ENCODE measurements at places on chromosomes 7 and 10.

- no peak for DNase-seq
Measured at GRCh38 chr7:128166603-128167041, 74.5 kb upstream of the LEP start.

GRCh38 chr10:31031205-31031557 is 484 bp downstream of the ZNF438 start:
- DNase-seq, result no peak

- no peak for DNase-seq
Measured at GRCh38 chr10:119348516-119349240, 141.3 kb downstream of the GRK5 start.

- DNase-seq, result no peak
Measured at GRCh38 chr10:97673736-97674525, 13.1 kb downstream of the AVPI1 start.

- no peak for DNase-seq
Measured at GRCh38 chr10:71923138-71923692, 41.0 kb upstream of the CHST3 start.

DNA sequence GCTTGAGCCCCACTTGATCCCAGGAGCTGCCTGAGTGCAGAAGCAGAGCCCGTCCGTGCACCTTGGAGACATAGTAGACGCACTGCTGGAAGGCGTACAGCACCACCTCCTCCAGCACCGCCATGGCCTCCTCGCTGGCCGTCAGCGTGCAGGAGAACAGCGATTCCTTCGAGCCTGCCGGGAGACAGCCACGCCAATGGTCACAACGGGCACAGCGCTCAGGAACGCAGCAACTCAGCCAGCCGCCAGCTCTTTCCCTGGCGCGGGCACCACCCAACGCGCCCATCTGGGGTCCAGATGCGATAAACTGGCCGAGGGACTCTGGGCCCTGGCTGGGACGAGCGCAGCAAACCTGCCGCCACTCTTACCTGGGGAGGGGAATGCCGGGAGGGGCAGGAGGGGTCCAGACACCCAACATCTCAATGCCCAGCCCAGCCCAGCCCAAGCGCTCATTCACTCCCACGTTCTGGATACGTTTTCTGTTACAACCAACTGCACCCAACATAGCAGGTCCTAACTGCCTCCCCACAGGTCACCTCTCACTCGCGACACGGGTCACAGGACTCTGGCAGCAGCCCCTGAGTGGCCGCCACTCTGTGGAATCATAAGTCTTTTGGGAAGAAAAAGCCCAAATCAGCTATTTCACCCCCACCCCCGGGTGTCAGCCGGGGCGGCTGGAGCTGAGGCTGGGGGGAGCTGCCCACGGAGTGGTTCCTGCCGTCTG is 41.9 kb downstream of the AP5Z1 start:
- DNase-seq, result no peak

- no peak for DNase-seq
Measured at GRCh38 chr7:134255814-134256213, 60.9 kb downstream of the SLC35B4 start.

- DNase-seq, result no peak
Measured at GRCh38 chr7:8184221-8184620, 77.7 kb downstream of the ICA1 start.

DNA sequence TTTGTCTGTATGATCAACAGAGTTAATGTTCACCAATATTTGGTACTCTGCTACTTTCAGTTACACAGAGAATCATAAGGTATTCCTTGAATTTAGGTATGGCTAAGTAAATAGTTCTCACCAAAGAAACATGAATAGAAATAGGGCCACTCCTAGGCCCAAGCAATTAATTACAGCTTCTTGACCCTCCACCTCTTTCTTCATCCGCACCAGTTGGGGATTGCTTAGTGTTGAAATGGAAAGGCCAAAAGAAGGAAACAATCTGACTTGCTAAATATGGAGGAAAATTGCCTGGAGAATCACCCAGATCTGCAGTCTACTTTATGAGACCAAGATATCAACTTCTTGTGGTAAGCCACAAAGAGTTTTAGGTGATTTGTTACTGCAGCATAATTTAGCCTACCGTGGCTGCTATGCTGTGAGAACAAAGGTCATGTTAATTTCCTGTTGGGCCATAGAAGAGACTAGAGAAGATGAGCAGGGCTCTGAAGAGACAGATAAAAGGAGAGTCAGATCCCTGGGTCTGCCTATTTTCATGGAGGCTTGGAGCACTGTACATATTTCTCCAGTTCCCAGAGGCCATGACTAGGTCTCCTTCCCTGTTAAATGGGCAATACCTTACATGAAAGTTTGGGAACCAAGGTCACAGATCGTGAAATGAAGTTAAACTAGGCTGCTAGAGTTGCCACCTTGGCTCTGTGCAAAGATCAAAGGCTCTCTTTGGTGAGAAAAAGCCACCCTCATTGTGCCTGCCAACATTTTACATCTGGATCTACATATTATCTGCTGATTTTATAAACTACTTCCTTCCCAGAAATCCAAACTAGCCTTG is 93.3 kb upstream of the GDF10 start:
- DNase-seq, result no peak

DNA sequence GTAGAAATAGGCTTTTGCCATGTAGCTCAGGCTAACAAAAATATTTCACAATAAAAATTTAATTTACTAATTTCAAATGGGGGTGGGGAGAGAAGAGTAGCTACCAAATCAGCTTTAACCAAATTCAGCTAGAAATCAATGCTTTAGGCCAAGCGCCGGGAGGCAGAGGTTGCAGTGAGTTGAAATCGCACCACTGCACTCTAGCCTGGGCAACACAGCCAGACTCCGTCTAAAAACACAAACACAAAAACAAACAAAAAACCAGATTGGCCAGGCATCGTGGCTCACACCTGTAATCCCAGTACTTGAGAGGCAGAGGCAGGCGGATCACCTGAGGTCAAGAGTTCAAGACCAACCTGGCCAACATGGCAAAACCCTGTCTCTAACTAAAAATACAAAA is 9.4 kb downstream of the UBE2H start:
- no peak for DNase-seq

- no peak for DNase-seq
Measured at GRCh38 chr7:43211693-43212092, 99.2 kb downstream of the HECW1 start.

DNA sequence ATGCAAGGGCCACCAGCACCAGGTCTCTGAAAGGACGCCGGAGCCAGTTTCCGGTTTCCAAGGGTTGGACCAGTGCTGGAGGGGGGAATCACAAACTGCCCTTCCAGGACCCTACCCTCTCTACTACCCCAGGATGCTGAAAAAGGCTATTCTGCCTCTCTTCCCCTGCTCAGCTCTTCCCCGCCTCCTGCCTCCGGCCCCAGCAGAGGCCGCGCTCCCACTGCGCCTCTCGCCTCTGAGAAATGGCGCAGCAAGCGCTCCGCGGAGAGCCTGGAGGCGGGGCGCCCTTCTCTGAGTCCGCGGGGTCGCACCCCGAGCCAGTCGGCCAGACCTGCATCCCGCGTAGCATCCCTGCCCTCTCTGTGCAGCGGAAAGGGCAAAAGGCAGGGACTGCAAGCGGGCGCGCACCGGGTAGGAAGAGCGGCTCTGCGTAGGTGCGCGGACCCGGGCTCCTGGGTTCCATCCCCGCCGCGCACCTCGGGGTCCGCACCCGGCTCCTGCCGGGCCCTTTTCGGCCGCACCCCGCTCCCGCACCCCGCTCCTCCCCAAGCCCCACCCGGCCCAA is 476 bp upstream of the RET start:
- DNase-seq, result no peak

- no peak for DNase-seq
Measured at GRCh38 chr10:34697351-34698247, 117.5 kb downstream of the PARD3 start.

DNA sequence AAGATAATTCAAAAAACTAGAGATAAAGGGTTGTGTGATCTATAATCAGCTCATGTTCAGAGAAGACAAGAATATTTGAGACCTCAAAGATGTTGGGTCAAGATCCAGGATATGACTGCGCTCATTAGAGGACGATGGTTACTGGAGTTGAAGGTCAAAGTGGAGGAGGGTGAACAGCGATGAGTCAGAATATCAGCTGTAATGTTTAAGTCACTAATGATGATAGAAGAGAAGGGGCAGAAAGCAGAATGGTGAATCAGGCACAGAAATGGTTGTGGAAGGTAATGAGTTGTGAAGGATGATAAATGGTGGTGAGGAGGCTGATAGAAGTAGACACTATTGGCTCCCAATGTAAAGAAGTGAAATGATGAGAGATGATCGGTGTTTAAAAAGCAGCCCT is 540.3 kb downstream of the INHBA start:
- DNase-seq, result no peak

GRCh38 chr7:17448479-17449423 is 150.3 kb downstream of the AHR start:
- no peak for DNase-seq

DNA sequence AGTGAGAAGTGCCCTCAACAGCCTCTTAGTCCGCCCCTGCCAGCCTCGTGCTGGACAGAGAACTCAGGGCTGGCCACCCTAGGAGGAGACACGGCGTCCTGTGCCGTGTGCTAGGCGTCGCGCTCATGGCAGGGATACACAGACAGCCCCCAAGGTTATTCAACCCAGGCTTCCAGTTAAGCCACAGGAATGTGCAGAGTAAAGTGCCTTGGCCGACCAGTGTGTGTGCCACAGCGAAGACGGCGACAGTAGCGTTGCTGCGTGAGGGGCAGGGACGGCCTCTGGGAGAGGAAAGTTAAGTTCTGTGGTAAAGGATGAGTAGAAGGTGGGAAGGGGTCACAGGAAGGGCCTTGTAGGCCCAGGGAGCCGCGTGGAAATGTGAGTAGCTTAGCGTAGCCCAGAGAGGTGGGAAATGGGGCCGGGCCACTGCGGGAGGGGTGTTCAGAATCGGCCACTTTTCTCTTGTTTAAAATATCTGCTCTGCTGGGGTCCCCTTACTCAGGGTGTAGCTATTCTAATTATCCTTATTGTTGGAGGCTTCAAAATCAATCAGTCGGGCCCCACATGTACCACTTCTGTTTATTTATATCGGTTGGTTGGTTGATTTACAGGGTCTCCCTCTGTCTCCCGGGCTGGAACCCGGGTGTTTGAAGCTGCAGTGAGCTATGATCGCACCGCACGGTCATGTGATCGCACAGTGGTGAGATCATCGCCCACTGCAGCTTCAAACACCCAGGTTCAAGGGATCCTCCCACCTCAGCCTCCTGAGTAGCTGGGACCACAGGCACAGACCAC is 24.5 kb downstream of the TMEM120A start:
- no peak for DNase-seq

DNA sequence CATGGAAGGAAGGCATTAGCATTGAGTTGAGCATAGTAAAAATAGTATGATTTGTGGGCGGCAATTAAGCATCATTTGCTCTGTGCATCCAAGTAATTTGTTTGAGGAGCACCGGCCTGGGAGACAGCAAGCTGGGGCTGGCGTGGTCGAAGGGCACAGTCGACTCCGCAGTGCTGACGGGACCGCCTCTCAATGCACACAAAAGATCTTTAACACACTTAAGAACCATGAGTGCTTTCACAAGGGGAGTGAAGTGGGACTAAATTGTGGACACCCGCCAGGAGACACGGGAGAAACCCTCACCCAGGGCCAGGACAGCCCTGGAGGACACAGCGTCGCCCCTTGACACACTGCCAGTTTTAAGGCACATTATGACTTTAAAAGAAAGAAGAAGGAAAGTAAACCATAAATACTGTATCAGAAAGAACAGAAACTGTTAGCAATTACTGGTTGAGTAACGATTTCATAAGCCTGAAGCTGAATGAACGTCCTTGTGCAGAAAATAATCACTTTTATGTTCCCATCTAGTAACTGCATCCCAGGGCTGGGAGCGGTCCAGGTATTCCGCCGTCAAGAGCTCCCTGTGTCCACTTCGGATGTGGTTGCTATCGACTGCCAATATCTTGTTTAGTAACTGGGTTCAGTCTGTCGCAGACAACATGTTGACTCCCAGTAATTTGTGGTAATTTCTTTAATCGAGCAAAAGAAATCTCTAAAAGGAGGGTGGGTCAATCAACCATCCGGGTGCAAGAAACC is 102.1 kb downstream of the EBF3 start:
- no peak for DNase-seq

DNA sequence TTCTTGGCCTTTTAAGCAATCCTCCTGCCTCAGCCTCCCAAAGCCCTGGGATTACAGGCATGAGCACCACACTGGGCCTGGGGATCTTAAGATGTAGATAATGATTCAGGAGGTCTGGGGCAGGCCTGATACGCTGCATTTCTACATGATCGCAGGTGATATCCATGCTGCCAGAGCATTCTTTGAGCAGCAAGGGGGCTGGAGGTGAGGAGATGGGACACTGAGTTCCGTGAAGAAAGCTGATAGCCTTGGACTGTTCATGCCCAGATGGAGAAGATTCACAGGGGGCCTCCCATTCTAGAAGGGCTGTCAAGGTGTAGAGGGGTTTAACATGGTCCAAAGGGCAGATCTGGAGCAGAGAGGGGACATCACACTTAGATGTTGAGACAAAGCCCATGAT is 480.3 kb downstream of the RPS24 start:
- no peak for DNase-seq

DNA sequence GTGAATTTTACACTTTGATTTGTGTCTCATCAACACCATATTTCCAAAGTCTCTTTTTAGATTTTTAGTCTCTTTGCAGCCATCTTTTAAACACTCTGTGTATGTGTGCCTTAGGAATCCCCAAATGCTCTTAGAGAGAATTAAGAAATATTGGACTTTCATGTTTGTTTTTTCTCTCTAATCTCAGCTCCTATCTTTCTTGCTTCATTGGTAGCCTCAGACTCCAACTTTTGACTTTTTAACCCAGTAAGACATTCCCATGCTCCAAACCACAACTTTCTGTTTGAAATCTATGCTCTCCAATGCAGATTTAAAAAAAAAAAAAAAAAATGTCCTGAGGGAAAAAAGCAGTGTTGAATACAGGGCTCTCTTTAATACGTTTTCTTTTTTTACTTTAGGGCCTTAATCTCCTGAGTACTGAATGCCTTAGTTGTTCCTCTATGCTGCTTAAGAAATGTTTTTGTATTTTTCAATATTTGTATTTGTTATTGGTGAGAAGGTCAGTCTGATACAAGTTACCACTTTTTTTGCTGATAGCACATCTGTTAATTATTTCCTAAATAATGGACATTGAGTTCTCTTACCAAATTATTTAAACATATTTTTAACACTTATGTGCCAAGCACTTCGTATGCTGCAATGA is 489.9 kb downstream of the NXPH1 start:
- no peak for DNase-seq

- no peak for DNase-seq
Measured at GRCh38 chr7:17640730-17641377, 299.4 kb downstream of the SNX13 start.

DNA sequence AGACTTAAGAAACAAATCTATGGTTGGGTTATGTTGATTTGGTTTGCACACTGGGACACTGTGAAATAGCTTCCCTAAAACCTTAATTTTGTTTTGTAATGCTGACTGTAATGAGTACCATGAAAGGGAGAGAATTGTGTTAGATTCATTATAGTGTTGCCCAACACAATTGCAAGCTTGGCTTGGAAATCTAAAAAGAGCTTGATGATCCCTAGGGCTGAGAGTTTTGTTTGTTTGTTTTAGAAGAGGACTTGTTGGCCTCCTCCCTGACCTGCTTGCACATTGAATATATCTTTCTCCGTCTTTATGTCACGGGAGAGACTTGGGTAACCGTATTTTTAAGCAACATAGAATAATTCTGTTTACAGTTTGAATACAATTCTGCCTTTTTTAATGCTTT is 410.1 kb downstream of the ARL4A start:
- no peak for DNase-seq
